ENCODE measurements at places on chromosomes 7 and 10. TPM values are rescaled to one million over a fixed set of nuclear protein-coding genes. Genes with fewer than 3 reads are reported as not detected.

GRCh38 chr10:126060261-126060931 lies 164.0 kb downstream of the FANK1 start:
- no peak for DNase-seq

- no peak for DNase-seq
Measured at GRCh38 chr10:91410638-91411371, 661 bp downstream of the HECTD2 start.

GRCh38 chr10:43304687-43305333 lies 37.9 kb upstream of the RASGEF1A start:
- DNase-seq = peak; percentile 86

STEAP1B gene
- total RNA-seq = not detected

DNA sequence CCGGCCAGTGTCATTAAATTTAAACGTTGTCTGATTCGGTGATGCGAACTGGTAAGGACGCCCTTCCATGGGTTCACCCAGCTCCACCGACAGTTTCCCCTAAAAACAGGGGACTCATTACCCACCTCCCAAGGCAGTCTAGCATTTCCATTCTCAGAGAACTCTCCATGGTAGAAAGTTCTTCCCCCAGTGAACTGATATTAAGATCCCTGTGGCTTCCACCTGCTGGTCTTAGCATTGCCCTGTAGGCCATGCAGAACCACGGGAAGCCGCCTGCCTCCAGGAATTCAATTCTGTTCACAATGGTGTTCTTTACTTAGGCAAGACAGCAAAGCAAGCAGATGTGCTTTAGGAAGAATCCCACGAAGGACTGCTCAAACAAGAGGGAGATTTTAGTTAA lies 128.9 kb upstream of the NANOS1 start:
- DNase-seq = no peak

- no peak for DNase-seq
Measured at GRCh38 chr7:104983076-104983577, 30.9 kb upstream of the KMT2E start.

TRIM50 gene
- total RNA-seq = not detected

DNA sequence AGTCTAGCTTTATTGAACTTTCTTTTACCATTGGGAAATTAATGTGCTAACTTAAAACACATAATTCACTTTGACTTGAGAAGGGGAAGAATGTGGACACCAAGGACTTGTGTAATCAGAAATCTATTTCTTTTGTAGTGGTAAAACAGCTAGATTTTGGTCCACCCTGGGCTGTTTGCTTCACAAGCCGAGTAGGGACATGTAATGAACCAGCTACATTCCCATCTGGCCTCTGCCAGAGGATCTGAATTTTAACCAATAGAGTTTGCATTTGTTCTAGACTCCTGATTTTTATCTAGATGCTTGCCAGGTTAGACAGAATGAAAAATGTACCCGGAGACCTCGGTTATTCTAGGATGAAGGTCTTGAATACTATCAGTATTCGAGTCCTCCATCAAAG lies 1.9 kb downstream of the CACNB2 start:
- no peak for DNase-seq

DNA sequence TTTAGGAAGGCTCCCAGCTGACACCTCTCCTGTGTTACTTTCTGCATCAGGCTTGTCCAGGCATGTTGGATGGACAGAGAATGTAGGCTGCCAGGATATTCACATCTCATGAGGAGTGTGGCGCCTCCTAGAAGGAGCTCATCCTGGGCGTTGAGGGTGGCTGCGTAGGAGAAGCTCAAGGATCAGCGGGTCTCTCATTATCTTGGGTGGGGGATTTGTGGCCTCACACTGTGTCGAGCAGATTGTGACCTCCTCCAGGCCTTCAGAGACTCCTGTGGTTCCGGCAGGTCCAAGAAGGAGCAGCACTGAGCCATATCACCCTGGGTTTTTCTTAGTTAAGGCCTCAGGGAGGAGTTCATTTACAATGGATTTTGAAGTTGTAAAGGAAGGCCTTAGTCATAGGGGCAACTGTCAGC lies 8.7 kb upstream of the COBL start:
- DNase-seq = no peak

MBLAC1 gene
- total RNA-seq = 4.1 TPM

- no peak for DNase-seq
Measured at GRCh38 chr10:16297642-16298041, 139.2 kb upstream of the PTER start.

RARRES2 gene
- 99.9 TPM for total RNA-seq

DNA sequence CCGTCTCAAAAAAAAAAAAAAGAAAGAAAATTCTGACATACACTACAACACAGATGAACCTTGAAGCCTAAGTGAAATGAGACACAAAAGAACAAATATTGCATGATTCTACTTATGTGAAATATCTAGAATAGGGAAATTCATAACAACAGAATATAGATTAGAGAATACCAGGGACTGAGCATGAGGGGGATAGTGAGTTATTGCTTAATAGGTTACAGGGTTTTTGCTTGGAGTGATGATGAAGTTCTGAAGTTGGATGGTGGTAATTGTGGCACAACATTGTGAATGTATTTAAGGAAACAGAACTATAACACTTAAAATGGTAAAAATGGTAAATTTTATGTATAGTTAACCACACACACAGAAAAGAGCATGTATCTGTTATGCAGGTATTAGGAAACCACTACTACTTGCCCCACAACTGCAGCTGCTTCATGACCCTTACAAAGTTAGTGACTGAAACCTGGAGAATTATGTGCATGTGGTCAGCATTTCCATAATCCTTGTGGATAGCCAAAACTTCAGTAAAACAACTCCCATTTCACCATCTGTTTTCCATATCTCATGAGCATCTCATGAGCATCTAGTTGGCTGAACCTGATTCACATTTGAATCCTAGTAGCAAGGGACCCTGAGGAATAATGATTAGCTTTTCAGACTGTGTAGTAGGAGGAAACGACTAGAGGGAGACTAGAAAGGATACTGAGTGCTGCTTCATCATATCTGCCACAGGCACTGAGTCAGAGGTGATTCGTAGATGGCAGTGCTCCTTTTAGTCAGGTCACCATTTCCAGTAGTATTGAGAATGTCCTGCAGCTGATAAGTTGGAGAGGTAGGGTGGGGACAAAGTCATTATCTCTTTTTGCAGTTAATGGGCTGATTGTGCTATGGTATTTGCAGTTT lies 26.3 kb downstream of the SAMD8 start:
- no peak for DNase-seq

GRCh38 chr7:22842973-22843372 lies 20.3 kb upstream of the TOMM7 start:
- no peak for DNase-seq

GRCh38 chr7:85039196-85039923 lies 147.5 kb downstream of the SEMA3D start:
- DNase-seq = no peak

GRCh38 chr10:74055383-74056049 lies 57.6 kb downstream of the VCL start:
- no peak for DNase-seq

DNA sequence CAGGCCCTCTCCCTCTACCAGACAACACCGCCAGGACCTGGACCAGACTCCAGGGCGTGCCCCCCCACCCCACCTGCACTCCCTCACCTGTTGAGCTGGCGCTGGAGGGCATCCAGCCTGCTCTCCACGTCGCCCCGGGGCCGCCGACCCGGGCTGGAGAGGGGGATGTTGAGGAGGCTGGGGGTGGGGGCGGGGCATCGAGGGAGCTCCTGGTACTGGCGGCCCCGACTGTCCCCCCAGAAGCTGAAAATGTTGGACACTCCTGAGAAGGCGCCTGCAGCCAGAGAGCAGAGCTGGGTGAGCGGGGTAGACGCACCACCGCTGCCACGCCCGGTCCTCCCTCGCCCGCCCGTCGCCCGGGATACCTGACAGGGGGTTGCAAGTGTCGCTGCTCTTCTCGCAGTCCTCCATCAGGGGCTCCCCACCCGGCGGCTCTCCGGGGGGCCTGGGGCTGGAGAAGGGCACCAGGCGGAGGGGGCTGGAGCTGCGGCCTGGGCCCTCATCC lies 30.8 kb downstream of the KCNH2 start:
- no peak for DNase-seq

GRCh38 chr10:17041626-17042520 lies 87.7 kb downstream of the CUBN start:
- DNase-seq = no peak

DNA sequence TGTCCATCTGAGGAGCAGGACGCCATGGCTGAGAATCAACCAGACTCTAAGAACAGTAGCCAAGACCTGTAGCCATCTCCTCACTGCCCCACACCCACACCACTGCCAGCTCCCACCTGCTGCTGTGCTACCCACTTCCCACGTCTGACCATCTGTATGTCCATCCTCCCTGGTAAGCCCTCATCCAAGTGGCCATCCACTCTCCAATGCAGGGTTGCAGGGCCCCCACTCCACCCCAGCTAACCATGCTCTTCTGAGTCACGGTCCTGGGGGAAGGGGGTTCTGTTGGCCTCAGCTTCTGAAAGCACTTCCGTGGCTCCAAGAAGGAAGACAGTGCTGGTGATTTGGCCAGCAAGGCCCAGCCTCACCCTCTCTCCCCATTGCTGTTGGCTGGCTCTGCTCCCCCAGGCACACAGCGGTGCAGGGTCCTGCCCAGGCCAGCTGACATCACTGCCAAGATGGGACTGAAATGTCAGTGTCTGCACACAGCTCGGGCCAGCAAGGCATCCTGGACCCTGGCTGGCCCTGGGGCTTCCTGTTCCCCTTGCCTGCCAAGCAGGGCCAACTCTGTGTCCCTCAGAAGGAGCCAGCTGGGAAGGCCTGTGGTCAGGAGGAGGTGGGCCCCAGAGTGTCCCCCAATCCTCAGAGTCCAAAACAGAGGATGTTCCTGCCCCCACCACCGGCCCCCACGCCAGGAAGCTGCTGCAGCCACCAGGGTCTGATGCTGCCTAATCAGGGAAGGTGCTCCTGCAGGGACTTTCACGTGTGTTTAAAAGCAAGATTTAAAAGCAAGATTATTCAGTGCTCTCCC lies 17.5 kb downstream of the RASGEF1A start:
- no peak for DNase-seq

DNA sequence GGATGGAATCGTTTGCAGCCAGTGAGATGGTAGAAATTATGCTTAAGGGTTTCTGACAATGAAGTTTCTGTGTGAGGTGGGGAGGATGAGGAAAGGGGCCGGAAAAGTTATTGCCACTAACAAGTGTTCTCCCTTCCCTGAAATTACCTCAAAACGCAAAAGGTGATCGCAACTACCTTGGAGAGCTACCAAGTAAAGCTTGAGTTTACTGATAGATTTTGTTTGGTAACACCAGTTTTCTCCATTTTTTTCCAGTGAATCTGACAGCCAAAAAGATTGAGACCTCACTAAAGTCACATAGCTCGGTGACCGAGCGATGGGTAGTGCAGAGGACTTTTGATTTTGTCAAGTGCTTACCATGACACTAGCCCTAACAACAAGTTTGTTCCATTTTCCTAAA lies 1.6 kb downstream of the SUV39H2 start:
- no peak for DNase-seq

DNA sequence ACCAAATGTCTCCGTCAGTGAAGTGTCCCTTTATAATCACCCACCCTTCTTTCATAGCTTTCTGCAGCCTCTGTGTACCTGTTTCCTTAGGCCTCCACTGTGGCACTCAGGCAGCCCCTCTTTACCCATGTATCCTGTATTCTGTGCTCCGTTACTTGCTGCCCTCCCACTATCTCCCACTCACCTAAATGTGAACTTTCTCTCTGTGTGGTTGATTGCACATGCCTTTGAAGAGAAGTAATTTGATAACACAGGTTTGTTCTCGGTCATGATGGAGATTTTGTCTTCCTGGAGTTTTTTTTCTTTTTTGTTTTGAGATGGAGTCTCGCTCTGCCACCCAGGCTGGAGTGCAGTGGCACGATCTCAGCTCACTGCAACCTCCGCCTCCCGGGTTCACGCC lies 61.5 kb downstream of the REEP3 start:
- DNase-seq = no peak

MAT1A gene
- total RNA-seq = not detected

WIPF3 gene
- total RNA-seq = 0.83 TPM

DNA sequence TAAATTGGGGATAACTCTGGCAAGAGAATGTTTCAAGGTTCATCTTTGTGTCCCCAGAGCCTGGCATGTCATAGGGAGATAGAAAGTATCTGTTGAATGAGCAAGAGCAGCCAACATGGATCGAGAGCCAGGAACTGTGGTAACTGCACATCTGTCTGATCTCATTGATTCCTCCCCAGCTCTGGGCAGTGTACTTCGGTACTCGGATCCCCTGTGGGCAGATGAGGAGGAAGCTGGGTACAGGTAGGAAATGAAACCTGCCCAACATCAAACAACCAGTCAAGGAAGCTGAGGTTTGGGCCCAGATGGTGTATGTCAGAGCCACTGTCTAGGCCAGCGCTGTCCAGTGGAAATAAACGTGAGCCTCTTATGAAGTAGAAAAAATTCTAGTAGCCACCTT lies 76.4 kb downstream of the GRK5 start:
- DNase-seq = peak; percentile 74

All from Peyer's patch (tissue), 4 donors.